ENCODE measurements at places on chromosomes 1 and 21.
A peak's percentile ranks its signal among the peaks of the same experiment; 100 is the strongest.

DNA sequence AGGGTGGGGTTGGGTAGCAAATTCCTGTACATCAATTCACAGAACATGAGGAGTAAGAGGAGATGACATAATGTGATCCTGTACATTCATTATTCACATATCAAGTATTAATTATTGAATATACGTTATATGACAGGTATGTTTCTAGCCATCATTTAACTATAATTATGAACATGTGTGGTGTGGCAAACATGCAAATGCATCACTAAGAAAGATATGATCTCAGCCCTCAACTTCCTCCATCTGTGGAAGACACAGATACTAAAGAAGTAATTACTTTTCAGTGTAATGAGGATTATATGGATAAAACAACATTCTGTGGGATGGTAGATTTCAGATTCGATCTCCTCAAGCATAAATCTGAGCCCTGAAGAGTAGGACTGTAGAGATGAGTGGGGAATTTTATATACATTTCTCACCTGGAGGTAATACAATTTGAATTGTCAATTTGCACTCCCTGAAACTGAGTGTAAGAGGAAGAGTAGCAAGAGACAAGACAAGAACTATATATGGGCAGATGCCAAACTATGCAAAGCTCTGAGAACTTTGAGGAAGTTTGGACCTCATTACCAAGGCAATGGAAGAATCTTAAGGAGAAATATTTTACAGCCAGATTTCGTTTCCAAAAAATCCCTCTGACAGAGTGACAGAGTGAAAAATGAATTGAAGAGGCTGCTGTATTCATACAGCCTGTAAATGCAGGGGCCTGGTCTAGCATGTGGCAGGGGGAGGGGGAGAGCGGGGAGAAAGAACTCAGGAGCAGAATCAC lies 275.5 kb downstream of the TPR start:
- DNase-seq: no peak

DNA sequence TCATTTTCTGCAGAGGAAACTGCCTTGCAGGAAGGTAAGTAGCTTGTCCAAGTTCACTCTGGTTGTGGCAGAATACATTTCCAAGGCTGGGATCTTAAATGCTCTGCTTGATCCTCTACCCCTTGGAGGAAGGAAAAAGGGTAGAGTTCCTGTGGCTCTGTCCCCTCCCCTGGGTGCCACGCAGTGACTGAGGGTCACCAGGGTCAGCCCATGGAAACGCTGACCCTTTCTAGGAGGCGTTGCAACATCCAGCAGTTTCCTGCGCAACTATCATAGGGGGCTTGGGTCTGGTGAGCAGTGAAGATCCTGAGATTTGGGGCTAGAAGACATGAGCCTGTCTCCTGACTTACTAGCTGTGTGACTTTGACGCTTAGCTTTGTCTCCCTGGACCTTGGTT lies 29.4 kb upstream of the EPS8L3 start:
- no peak for DNase-seq

- DNase-seq: no peak
Observed at GRCh38 chr1:171780583-171781175, 781 bp upstream of the METTL13 start.

DNA sequence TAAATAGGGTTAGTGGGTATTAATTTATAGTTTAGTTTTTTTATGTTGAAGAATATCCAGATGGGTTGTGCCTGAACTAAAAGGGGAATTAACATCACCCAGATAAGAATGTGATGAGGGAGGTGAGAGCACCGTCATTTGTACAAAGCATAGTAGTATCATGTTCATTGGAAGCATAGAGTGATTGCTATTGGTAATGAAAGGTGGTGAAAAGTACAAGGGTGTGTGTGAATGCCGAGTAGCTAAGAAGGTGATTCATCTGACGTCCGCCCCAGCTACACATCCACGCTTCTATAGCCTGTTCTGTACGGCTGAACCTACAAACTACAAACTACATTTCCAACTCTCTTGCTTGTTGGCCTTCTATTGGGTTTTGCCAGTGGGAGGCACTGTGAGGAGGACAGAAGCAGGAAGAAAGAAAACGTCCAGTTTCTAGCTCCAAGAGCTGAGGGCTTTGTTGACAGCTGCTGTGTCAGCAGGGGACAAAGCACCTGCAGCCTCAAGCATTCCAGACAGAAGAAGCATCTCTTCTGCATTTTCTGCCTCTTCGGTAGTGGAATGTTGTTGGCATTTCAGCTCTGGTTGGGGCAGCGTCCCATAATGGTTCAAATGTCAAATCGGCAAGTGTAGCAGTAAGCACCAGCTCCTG lies 404.8 kb downstream of the KCTD3 start:
- no peak for DNase-seq

DNA sequence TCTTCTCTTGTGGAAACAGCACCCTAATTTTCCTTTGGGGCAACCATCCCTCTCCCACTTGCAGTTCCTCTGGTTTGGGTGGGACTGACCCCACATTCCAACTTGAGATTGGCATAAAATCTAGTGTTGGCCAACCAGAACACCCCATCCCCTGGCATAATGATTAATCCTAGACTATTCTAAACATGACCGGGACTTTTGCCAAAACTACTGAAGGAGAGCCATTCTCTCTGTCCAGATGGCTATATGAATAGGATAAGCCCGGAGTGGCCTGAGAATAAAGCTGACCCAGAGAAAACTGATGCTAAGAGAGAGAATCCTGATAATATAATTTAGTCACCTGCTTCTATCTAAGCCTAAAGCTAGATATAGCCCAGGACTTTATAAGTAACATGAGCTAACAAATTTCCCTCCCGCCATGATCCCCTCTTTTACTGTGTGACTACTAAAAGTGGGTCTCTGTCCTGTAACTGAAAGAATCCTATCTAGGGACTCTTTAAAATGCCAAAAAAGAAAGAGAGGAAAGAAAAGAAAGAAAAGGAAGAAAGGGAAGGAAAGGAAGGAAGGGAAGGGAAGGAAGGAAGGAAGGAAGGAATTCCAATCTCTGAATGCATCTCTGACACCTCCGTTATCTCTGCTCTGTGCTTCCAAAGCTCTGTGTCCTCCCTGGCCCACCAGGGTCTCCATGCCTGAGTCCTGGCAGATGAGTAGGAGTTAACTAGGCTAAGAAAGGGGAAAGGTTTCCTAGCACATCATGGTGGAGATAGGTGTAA lies 28.0 kb upstream of the NRDC start:
- DNase-seq: no peak

DNA sequence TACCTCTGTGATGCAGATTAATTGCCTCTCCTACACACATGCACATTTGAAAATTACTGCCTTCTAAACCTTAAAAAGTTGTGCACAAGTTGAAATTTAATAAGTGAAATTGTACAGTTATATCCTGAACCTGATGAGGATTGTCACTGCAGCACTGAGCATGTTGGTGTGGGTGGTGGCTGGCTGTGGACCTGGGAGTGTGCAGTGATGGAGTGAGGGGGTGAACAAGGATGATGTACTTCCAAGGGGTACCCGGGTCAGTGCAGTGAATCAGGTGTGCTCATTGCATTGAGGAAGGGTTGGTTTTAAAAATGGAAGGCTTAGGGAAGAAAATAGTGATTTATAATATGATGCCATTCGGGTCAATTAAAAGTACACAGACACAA lies 24.1 kb downstream of the DIP2A start:
- no peak for DNase-seq

DNA sequence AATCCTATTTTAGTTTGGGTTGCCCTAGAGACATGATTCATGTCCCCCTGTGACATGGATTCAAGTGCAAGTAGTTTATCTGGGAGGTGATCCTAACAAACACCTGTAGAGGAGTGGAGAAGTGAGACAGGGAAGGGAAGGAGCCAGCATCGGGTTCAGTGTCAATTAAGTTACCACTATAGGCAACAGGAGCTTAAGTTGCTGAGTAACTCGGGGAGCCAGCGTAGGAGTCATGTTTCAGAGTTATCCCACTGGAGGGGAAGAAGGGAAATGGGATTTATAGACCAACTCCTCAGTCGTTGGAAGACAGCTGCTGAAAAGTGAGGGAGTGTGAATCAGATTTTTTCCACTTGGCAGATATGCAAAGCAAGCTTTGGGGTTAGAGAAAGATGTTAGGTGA lies 54.9 kb downstream of the SLC30A7 start:
- no peak for DNase-seq

GRCh38 chr1:202673531-202673930 lies 36.7 kb downstream of the SYT2 start:
- DNase-seq: no peak

GRCh38 chr1:9737057-9737456 lies 85.5 kb downstream of the PIK3CD start:
- DNase-seq: no peak

GRCh38 chr1:49864581-49864980 lies 159.2 kb downstream of the AGBL4 start:
- no peak for DNase-seq

- DNase-seq: no peak
Observed at GRCh38 chr1:175390522-175391254, 198.1 kb upstream of the KIAA0040 start.

DNA sequence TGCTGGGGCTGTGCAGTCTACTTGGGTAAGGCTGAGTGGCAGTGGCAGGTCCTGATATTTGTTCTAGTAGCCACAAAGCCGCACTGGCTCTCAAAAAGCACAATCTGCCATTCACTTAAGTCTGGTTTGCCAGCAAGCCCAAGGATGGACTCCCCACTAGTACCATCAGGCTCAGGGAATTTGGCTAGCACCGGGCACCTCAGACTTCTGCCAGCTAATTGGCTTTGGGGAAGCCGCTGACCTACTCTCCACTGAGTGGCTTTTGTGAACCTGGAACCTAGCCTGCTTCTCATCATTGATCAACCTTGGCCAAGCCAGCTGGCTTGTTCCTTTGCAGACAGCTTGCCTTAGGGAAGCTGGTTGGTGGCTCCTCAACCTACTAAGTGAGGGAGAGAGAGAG lies 83.1 kb downstream of the ESRRG start:
- DNase-seq: no peak

DNA sequence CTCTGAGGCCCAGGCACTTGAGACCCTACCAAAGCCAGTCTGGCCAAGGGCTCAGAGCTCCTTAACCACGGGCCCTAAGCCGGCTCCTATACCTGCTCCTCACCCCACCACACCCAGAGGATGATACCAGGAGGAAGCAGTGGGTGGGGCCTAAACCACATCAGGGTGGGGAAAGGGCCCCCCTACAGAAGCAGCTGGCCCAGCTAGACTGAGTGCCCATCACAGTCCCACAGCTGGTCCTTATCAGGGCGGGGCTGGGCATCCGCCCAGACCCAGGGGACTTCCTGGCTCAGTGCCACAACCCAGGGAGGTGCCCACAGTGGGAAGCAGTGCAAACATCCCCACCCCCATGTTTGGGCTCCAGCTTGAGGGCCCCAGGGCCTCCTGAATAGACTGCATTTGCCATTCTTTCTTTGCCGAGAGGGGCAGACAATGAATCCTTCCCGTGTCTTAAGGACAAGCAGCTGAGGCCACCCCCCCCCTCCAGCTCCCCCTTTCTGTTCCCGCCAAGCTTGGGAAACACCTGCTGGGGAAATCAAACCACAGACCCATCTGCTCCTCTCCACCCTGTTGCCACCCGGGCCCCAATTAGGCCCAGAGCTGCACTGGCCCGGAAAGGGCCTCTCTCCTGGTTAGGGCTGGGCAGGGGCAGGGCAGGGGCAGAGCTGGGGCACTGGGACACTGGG lies 6.2 kb downstream of the E2F2 start:
- DNase-seq: peak; percentile 51

- DNase-seq: no peak
Observed at GRCh38 chr1:150966011-150966410, 8.6 kb downstream of the CERS2 start.

GRCh38 chr1:215681041-215681440 lies 113.9 kb downstream of the KCTD3 start:
- no peak for DNase-seq

DNA sequence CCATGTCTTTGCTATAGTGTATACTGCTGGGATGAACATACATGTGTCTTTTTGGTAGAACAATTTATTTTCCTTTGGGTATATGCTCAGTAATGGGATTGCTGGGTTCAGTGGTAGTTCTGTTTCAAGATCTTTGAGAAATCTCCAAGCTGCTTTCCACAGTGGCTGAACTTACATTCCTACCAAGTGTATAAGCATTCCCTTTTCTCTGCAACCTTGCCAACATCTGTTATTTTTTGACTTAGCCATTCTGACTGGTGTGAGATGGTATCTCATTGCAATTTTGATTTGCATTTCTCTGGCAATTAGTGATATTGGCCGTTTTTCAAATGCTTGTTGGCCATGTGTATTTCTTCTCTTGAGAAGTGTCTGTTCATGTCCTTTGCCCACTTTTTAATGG lies 37.5 kb upstream of the ANGPTL1 start:
- DNase-seq: no peak

DNA sequence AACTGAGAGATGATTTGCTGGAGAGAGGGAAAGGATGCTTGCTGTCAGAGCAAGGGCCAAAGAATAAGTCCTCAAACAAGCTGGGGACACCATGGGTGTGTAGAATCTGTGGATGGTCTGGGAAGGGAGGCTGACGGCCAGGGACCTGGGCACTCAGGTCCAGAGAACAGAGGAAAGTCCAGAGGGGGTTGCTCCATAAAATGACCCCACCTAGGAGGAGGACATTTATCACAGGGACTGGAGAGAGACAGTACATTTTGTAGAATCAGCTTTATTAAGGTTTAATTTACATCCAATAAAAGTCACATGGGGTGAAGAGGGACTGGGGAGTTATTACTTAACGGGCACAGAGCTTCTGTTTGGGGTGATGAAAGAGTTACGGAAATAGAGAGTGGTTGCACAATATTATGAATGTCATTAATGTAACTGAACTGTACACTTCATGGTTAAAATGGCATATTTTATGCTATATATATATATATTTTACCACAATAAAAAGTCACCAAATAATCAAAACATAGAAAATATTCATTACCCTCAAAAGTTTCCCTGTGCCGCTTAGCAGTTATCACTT lies 73.0 kb upstream of the ABCD3 start:
- no peak for DNase-seq

DNA sequence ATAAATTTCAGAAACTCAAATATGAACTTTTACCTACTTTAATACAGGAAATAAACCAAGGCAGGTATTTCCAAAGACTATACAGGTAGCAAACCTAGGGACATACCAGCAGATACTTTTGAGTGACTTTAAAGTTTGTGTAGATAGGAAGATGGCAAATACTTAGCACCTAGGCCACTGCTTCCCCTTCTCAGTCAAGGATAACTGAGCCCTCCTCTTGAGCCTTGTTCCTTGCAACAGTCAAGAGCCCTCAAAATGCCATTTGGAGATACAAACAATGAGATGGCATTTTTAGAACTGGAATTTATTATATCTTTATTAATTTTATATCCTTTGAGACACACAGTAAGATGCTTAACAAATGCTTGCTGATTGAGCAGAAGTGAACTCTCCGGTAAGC lies 65.9 kb downstream of the LPGAT1 start:
- no peak for DNase-seq

DNA sequence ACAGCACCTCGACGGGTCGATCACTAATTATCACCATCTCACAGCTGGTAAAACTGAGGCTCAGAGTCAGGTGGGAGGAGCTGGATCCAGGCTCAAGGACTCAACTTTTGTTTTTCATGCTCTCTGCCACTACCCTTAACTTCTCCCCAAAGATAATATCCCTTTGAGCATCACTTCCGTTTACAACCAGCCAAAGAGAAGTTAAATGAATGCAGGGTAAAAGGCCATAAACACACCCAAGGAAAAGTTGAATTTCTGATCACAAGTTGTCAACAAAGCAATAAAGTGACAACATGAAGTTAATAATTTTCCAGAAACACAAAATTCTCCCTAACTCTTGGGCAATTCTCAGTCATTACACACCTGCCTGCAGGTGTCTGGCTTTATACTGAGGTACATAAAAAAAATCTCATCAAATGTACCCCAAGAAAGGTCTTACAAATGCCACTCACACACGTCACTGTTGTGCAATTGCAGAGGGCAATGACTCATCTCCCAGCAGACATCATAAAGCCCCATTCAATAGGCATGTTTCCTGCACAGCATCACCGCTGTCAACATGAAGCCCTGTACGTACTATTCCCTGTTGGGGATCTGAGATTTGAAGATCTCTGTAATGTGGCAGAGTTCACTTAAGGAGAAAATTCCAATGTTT lies 3.4 kb downstream of the OR2T11 start:
- peak; percentile 4 for DNase-seq
